ENCODE measurements at places on chromosomes 12 and 14.

- DNase-seq, result no peak
Observed at GRCh38 chr12:130286741-130287440, 50.8 kb upstream of the PIWIL1 start.

- DNase-seq, result no peak
Observed at GRCh38 chr14:51993285-51993920, 4.1 kb downstream of the RTRAF start.

- no peak for DNase-seq
Observed at GRCh38 chr12:30858471-30858870, 68.1 kb upstream of the TSPAN11 start.

DNA sequence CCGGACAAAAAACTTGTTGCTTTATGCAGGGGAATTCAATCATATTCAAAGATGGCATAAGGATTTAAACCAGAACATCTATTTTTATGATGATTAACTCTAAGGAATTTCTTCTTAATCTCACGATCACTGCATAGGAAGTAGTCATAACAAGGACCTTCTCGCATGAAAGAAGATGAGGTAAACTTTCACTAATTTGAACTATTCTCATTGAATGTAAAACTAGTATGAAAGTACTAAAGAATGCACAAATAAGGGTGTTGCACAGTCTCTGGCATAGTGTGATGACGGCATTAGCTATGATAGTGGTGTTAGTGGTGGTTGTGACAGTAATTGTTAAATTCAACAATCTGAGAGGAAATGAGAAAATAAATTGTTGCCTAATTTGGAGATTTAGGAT is 280.0 kb downstream of the SLC6A15 start:
- no peak for DNase-seq

DNA sequence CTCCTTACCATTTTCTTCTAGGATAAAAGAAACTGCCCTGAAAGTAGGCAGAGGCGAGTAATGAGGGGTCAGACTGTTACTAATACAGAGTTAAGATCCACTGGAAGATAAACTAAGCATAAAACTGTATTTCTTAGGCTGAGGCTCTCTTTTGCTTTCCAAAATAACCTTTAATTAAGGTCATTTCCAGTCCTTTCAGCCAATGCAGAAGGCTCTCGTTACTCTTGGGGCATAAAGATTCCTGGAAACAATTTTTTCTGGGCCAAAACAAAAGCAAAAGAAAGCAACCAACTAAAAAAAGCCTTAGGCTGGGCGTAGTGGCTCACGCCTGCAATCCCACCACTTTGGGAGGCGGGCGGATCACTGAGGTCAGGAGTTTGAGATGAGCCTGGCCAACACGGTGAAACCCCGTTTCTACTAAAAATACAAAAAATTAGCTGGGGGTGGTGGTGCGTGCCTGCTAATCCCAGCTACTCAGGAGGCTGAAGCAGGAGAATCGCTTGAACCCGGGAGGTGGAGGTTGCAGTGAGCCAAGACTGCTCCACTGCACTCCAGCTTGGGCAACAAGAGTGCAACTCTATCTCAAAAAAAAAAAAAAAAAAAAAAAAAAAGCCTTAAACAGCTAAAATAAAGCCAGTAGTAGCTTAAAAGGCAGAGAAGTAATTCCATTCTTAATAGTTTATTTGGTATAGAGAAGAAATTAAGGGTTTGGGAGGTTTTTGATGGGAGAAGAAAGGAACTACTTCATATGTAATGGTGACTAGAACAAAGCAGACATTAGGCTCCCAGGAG is 68.9 kb upstream of the STAC3 start:
- no peak for DNase-seq

DNA sequence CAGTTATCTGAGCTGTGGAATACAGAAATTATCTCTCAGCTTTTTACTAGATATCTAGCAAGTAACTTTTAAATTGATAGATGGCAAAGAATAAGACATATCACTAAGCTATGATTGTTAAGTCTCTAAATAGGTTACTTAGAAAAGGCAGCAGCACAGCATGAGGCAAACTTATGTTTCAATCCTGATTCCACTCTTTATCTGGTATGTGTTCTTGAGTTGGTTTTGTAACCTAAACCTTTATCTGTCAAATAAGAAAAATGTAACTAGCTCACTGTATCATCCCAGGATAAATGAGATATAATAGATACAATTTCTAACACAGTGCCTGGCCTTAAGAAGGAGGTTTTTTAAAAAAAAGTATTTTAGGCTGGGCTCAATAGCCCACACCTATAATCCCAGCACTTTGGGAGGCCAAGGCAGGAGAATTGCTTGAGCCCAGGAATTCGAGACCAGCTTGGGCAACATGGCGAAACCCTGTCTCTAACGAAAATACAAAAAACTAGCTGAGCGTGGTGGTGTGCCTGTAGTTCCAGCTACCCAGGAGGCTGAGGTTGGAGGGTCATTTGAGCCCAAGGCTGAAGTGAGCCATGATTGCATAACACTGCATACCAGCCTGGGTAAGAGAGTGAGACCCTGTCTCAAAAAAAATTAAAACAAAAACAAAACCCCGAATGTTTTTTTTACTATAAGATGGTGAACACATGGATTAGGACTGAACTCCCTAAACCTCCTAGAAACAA is 56.8 kb downstream of the HEATR5A start:
- DNase-seq, result no peak

DNA sequence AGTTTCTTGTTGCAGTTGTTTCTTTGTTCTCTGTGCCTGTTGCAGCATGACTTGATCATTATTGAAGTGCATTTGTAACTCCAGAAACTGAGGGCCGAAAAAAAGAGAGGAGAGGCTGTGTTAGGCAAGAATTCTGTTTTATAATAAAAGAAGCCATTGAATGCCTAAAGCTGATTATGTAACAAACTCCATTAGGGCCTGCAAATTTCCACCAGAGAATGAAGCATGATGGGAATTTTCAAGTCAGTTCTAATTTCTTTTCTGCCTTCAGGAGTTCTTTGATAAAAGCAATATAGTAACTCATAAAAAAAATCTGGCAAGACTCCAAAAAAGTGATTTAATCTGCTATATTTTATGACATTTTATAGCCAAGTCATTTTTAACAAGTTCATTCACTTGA is 156.7 kb upstream of the RASSF8 start:
- DNase-seq, result no peak

GRCh38 chr12:112852810-112853209 is 54.0 kb upstream of the OAS1 start:
- DNase-seq, result no peak

GRCh38 chr14:98919434-98919833 is 352.6 kb downstream of the BCL11B start:
- DNase-seq, result no peak

- no peak for DNase-seq
Observed at GRCh38 chr14:22699801-22700564, 55.8 kb upstream of the OR6J1 start.

GRCh38 chr12:94712815-94713515 is 62.6 kb upstream of the TMCC3 start:
- DNase-seq, result no peak

- no peak for DNase-seq
Observed at GRCh38 chr12:11786638-11787365, 137.3 kb downstream of the ETV6 start.

DNA sequence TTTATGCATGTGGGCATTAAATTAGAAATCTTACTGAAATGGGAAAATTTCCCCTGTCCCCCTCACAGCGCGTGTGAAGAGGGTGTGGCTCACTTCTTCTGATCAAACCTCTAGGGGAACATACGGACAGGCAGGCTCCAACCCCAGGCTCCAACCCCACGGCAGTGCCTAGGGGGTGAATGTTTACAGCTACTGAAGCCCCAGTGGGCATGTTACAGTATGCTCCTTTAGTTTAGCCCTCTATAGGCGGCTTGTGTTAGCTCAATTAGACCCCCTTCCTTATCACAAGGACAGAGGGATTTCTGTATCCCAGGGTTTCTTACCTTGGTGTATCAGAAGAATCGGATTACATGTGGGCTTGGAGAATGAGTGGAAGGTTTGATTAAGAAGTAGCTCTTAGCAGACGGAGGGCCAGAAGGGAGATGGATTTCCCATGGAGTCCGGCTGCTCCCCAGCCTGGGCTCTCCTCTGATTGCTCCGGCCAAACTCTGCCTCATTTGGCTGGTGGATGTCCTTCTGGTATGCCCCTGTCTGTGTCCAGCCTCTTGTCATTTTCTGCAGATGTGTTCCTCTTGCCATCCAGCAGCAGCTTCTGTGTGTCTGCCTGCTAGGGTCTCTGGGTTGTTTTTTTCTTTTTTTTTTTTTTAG is 223.7 kb downstream of the TMTC2 start:
- no peak for DNase-seq

DNA sequence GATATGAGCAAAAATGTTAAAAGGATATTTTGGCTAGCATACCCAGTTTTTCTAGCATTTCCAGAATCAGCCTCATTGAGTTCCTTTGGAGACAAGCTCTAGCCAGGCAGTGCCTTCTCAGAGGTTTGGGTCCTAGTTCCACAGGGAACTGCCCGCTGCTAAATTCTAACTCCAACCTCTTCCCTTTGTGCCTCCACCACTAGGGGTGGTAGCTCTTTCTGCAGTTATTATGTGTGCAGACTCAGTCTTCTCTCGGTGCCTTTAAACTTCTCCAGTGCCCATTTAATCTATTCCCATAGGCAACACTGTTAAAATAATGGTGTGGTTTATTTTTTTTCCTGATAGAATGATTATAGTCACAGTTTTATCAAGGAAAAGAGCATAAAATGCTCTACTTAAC is 21.5 kb upstream of the SLC25A3 start:
- DNase-seq, result no peak

DNA sequence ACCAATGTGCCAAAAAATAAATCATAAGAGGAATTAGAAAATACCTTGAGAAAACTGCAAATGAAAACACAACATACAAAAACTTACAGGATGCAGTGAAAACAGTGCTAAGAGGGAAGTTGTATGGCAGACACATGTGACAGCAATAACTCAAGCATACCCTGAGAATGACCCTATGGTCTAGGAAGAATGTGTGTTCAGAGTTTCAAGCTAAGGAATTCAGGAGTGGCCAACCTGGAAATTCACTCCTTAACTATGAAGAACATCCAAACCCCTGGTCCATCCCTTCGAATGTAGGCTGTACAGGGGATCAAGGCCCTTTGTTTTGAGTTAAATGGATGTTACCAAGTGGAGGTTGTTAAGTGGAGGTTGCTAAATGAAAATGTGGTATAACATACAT is 16.7 kb upstream of the TTC9 start:
- no peak for DNase-seq
